ENCODE measurements at places on chromosomes 1 and 21.

- DNase-seq: no peak
Measured at GRCh38 chr1:65310078-65310587, 790 bp downstream of the DNAJC6 start.

DNA sequence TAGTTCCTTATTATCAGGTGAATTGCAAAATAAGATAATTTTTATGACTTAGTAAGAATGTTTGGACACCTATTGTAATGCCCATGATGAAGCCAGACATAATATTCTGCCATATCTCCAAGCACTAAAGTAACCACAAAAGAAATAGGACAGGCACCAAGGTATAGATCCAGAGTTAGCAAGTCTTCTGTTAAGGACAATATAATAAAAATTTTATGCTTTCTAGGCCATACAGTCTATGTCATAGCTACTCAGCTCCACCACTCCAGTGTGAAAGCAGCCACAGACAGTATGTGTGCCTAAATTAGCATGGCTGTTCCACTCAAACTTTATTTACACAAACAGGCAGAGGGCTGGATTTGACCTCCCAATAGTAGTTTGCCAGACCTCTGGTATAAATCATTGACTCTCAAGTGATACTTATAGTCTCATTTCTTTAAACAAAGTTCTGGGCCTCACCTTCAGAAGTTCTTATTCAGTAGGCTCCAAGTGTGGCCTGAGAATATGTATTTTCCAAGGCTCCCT, 88.3 kb downstream of the SCMH1 start:
- DNase-seq: no peak

- no peak for DNase-seq
Measured at GRCh38 chr1:36419140-36419539, 21.4 kb upstream of the LSM10 start.

DNA sequence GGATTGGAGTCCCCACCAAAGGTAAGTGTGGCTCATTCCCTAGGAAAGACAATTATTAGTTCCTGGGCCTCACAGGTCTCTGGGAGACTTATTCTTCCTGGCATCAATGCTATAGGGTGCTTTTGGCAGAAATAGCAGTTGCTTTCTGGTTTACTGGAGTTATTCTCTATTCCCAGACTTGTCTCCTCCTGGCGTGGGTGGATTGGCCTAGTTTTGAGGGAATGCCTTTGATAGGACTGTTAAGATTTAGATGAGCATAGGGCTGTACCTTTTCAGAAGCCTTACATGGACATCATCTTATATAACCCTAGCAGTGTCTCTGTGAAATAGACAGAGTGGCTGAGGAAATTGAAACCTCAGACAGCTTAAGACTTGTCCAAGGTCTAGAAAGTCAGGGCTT, 9.0 kb downstream of the PFKFB2 start:
- DNase-seq: no peak

GRCh38 chr21:35027563-35028450, 21.3 kb downstream of the RUNX1 start:
- no peak for DNase-seq

DNA sequence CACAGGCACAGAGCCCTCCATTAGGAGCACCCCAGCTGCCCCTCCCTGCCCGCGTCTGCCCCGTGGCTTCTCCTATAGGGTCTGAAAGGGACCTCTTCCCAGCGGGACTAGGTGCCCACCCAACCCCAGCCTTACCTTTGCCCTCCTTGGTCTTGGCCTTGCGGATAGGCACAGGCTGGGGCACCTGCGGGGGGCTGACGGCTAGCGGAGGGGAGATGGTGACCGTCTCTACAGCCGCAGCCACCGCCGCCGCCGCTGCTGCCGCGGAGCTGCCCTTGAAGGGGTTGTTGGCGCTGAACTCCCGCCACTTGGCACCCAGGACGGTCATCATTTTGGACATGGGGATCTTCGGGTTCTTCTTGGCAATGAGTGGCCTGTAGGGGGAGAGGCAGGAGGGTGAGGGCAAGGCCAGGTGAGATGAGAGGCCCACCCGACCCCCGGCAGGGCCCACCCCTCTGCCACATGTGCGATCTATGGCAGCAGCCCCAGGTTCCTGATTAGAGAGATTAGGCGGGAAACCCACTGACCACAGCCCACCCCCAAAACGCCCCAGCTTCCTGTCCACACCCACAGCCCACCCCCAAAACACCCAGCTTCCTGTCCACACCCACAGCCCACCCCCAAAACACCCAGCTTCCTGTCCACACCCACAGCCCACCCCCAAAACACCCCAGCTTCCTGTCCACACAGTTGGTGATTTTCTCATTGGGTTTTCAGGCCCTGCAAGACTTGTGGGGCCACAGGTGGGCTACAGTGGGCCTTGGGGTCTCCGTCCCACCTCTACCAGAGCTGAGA, 25.4 kb downstream of the CHD5 start:
- no peak for DNase-seq

DNA sequence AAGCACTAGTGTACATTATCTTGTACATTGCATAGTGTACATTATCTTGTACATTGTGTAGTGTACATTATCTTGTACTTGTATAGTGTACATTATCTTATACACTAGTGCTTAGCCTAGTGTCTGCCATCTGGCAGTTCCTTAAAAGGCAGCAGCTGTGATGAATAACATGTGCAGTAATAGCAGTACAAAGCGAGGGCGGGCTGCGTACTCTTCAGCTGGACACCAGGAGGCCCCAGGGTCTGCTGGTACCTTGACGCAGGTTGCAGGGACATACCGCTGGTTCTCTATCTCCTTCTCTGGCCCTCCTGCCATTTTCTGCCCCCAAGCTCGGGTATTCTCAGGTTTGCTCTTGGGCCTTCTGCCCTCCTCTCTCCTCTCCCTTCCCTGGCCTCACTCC, 149.6 kb downstream of the SEC16B start:
- no peak for DNase-seq

DNA sequence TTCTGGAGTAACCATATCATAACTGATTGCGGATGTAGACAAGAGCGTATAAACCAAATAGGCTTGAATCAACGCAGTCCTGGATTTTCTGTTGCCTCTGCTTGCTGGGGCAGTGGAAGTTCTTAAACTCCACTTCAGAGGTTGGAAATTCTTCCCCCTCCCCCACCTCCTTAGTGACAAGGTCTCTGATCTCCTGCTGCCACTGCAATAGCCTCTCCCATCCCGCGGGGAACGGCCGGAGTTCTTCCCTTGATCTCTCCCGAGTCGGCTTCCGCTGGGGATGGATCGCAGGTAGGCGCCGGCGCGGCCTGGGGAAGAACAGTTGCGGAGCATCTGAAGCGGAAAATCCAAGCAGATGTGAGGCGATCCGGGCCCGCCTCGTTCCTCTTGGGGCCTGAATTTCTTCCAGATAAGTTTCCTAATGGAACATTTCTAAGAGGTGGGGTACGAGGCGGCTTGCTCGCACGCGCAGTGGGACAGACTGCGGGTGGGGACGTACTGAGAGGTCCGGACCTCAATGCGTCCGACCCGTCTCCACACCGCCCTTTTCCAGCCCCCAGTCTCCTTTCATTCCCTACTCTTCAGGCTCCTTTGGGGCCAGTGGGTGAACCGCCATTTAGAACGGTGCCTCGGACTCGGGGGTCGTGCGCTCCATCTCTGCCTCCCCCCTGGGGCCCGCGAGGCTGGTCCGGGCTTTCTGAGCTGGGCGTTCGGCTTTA, 3.1 kb upstream of the SIM2 start:
- no peak for DNase-seq
